ENCODE measurements at places on chromosomes 7 and 10.

DNA sequence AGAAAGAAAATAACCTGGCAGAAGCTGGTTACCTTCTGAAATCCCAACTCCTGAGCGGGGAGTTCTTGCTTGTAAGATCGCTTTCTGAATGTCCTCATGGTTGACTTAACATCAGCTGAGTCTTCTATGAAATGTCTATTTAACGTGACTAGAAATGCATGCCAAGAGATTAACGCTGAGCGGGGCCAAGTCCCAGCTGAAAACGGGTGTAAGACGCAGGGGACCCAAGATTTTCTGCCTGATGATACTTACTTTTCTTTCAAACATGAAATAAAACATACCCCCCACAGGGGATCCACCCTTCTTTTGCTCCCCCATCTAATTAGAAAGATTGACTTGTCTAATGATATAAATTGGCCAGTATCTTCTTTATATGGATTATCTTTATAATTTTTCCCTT, 14.9 kb downstream of the OR9A2 start:
- DNase-seq: no peak

GRCh38 chr7:94190599-94191061, 186.5 kb upstream of the BET1 start:
- DNase-seq: no peak

DNA sequence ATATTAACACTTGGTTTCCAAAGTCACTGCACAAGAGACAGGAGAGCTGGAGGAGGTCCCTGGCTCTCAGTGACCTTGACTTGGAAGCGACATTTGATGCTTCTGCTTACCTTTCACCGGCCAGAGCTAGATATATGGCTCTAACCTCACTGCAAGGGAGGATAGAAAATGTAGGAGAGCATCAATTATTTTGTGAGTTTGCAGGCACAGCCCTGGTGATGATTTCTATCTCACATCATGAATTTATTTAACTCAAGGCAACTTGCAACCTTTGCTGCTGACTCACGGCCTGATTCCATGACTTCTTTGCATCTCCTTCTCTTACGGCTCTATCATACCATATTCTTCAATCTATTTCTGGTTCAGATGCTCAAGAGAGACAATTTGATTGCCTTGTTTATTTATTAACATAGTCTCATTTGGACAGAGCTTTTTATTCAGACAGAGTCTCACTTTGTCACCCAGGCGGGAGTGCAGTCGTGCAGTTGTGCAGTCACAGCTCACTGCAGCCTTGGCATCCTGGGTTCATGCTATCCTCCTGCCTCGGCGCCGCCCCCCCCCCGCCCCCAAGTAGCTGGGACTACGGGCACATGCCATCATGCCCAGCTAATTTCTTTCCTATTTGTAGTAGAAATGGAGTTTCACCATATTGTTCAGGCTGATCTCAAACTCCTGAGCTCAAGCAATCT, 196.0 kb downstream of the REEP3 start:
- DNase-seq: no peak

GRCh38 chr7:115267503-115267902, 345.6 kb downstream of the MDFIC start:
- no peak for DNase-seq

GRCh38 chr10:117543225-117544003, 868 bp downstream of the EMX2 start:
- DNase-seq: no peak

- no peak for DNase-seq
These were observed 51.8 kb upstream of the RHEB start for GRCh38 chr7:151571471-151571870.
